ENCODE measurements at places on chromosomes 3 and 15.

DNA sequence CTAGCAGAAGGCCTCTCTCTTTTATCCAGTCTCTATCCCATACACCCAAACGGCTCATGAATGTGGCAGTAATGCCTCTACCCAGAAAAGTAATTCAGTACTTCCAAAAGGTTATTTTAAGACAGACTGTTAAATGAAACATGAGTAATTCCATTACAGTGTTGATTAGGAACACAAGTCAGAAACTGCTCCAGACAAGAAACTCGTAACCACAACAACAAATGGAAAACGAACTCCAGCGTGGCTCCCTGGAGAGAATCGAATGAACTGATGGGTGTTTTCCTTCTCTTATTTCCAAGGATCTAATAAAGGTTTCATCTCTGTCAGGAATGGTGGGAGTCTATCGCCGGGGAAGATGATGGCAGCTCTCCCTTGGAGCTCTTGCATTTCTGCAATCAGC, 228.4 kb downstream of the MAGI1 start:
- DNase-seq = no peak

DNA sequence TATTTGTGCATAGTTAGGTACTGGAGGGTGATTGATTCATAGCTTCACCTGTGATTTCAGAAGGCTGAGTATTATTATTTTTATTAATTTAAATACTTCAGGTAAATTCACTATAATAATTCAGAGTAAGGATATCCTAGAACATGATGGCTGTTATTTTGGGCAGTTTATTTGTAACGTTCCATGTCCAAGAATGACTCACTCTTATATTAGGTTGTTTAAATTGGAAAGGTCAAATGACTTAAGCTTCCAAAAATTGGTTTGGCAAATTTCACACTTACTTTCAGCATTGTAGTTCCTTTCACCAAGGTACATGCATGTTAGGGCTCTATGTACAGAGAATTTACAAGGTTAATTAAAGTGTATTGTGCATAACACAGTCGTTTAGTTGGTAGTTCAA, 120.2 kb downstream of the EPHA3 start:
- no peak for DNase-seq

GRCh38 chr3:195056506-195056905, 214.5 kb downstream of the XXYLT1 start:
- DNase-seq = no peak

- DNase-seq = peak; percentile 30
Measured at GRCh38 chr3:100254168-100254777, 6.5 kb upstream of the TBC1D23 start.

DNA sequence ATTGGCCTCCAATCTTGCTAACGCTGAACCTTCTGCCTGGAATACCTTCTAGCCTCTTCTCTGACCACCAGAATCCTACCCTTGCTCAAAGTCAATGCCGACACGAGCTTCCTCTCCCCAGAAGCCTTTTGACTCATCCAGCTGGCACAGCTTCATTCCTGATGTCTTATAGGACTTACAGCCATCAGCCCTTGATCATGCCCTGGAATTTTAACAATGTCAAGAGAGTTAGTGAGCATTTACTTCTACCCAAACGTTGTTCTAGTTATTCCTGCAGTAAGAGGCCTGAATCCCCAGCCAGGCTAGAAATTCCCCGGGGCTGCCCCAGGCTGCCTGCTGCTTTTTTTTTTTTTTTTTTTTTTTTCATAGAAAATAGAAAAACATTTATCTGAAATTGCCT, 3.9 kb downstream of the CYP1A2 start:
- DNase-seq = no peak

DNA sequence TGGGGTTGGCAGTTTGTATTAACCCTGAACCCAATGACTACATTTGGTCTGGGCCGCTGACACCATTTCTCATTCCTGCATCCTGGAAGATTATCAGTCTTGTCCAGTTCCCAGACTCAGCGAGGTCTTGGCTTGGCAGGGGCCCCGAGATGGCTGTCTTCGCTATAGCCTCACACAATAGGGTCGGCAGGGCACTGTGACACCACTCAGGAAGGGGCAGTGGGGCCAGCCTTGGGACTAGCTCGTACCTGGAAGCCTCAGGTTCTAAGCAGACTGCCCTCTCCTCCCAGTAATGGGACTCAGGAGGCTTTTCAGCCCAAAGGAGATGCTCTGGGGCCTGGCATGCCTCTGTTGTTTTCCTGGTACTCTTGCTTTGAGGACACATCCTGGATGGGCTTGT, 9.1 kb downstream of the TEX264 start:
- DNase-seq = no peak

GRCh38 chr15:22780267-22780666, 6.2 kb upstream of the NIPA1 start:
- DNase-seq = no peak

GRCh38 chr3:117480525-117480924, 770.9 kb downstream of the TUSC7 start:
- no peak for DNase-seq

DNA sequence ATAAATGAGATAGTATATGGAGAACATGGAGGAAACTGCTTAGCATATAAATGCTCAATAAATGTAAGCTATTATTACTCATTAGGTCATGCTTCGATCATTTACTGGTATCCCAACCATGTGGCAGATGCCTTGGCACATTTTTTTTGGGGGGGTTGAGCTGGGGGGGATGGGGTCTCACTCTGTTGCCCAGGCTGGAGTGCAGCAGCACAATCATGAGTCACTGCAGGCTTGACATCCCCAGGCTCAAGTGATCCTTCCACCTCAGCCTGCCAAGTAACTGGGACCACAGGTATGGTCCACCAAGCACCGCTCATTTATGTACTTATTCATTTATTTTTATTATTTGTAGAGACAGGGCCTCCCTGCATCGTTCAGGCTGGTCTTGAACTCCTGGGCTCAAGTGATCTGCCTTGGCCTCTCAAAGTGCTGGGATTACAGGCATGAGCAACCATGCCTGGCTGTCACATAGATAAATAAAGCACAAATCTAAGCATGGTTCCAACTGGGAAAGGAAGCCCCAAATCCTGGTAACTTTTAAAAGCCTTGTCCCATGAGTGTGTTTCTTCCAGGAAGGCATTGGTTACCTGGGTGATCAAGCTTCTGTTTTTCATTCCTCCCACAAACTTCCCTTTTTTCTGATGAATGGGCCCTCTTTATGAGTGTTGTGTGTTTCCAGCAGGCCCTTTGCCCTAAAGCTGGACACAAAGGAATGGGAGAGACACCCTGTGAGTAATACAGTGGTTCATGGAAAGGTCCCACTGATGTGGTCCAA, 147.4 kb upstream of the UMPS start:
- DNase-seq = no peak

GRCh38 chr3:16064642-16065414, 109.7 kb upstream of the GALNT15 start:
- no peak for DNase-seq

DNA sequence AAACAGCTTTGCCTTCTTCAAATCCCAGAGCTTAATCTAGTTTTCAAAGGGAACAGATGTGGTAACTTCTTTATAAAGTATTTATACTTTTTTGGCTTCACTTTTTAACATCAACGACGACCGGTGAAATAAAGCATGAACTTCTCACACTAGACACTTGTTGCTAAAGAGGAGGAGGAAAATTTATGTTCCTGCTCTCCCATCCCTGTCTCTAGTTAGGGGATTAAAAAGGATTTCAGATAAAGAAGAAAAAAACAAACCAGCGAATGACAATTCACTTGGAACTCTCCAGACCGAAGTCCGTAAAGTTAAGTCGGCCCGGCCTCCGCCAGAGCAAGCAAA, 672 bp downstream of the NEDD4 start:
- no peak for DNase-seq

- no peak for DNase-seq
Measured at GRCh38 chr15:44654858-44655257, 8.6 kb downstream of the SPG11 start.

- no peak for DNase-seq
Measured at GRCh38 chr3:116148881-116149851, 296.1 kb downstream of the LSAMP start.

DNA sequence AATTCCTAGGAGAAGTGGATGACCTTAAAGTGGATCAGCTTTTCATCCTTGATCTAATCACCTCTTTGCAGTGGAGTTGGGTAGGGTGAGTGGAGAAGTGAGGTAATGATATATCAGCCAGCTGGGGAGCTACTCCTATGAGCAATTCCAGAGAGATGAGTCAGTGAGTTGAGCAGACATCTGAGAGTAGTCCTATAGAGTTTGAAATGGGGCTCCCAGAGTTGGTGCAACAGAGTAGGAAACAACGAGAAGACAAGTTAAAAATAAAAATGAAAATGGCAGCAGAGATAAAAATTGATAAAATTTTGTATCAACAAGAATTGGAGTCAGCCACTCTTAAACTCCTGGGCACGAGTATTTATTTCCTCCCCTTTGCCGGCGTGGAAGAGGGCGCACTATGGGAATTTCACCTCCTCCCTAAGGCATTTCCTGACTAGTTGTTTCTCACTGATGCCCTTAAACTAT, 150.8 kb upstream of the DPH6 start:
- DNase-seq = no peak

- no peak for DNase-seq
Measured at GRCh38 chr3:98073486-98073885, 13.5 kb upstream of the OR5AC2 start.
